ENCODE measurements at places on chromosomes 7 and 10.

DNA sequence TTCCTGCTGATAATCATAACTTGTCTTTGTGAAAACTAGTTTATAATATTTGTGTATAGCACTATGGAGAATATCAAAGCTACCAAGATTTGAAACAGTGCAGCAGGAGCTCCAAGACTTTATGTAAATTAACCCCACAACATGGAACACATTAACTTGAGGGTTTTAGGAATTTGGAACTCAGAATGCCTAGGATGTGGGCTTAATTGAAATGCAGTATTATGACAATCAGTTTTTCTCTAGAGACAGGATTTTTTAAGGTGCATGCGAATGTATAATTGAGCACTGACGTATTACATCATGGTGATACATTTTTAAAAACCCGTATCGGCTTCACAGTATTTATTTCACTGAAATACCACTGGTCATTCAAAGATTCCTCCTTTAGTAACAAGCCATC, 313.1 kb upstream of the DGKB start:
- DNase-seq: no peak

DNA sequence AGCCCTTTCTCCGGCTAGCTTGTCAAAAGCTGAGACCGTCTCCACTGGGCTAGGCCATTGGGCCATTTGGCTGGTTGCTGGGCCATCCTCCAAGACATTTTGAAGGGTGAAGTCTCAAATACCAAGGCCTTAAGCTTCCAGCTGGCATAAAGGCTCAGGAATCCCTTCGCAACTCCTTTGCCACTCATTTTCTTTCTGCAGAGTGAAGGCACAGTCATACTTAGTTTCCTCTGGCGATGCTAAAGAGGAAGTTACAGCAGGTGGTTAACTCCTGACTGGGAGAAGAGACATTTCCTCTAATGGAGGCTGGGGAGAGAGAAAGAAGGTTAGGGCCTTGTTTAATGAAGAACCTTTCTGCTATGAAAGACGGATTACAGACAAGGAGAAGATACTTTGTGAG, 4.8 kb upstream of the REPIN1 start:
- DNase-seq: no peak

DNA sequence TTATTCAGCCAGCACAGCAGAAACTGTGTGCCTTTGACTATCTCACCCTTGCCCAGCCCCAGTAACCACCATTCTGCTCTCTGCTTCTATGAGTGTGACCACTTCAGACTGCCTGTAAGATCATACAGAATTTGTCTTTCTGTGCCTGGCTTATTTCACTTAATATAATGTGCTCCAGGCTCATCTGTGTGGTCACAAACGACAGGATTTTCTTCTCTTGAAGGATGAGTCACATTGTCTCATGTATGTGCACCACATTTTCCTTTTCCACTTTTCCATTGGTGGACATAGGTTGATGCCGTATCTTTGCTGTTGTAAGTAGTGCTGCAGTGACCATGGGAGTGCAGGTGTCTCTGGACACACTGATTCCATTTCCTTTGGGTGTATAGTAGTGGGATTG, 122.5 kb upstream of the LANCL2 start:
- no peak for DNase-seq

- DNase-seq: no peak
Observed at GRCh38 chr10:90352288-90352687, 505.6 kb downstream of the HTR7 start.

DNA sequence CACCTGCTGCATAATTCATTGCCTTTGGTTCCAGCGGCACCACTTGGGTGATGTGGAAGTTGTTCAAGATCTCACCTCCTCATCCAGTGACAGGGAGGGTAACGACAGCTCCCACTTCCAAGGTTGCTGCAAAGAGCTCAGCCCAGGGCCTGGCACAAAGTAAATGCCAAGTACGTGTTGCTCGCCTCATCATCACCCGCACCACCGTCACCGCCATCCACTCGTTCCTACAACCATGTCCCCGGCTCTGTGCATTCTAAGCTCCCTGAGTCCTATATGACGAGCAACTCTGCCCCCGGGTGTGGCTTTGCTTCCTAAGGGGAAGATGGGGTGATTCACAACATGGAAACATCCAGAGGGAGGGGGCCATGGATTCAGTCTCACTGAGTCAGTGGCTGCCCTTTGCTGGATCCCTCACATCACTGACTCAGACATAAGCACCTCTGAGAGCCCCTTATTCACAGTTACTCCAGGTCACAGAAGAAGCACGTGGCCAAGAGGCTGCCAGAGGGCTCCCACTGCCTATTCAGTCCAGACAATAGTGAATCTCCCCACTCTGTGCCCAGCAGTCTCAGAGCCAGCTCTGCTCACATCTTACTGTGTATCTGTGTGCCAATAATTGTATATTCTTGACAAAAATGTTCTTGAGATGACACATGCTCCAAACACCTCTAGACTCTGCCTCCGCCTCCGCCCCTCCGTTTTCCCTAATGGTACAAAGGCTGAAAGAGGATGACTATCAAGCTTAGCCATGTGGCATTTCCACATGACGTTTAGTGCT, 159.1 kb downstream of the GFRA1 start:
- DNase-seq: no peak

DNA sequence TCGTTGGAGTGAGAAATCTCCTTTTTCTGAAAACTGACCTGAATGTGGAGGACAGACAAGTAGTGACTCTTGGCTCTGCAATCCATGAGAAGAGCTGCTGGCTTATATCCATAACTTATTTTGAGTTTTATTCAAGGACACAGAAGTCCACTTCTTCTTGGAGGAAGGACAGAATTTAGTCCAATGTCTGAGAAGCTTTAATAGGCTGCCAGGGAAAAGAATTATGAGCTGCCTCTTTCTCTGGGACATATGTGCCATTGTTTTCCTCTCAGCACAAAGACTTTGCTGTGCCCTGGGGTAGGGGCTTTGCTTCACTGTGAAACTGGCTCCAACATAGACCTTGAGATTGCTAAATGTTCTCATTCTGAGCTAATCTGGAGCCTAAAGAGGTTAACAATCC, 20.5 kb upstream of the AOC1 start:
- no peak for DNase-seq

DNA sequence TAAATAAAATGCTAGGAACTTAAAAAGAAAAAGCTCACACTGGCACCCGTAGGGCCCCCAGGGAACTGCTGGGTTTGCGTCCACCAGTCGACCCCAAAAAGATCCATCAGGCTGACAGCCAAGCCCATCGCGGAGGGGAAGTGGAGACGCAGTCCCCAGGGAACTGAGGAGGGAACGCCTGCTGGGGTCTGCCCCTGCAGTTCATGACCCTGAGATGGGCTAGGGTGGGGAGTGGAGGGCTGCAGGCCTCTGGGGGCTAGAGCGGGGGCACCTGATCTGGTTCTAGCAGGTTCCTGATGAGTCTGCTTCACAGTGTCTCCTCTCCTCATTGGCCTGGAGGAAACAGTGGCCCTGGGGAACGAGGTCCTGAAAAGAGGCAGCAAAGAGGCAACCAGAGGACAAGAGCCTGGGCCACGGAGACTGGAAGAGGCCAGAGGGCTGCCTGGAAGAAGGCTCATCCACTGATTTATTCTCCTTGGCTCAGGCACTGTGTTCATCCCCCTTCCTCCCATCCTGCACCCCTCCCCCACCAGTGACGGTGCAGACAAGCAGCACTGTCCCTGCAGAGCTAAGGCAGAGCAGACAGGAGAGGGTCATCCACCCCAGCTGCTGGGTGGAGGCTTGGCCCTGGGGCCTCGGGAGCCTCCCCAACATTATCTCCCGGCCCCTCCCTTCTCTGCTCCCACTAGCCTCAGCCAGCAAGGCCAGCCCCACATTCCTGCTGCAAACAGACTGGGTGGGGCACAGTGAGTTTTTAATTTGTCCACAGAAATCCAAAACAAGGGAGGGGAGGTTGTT, 24.7 kb upstream of the HSPA12A start:
- DNase-seq: no peak

DNA sequence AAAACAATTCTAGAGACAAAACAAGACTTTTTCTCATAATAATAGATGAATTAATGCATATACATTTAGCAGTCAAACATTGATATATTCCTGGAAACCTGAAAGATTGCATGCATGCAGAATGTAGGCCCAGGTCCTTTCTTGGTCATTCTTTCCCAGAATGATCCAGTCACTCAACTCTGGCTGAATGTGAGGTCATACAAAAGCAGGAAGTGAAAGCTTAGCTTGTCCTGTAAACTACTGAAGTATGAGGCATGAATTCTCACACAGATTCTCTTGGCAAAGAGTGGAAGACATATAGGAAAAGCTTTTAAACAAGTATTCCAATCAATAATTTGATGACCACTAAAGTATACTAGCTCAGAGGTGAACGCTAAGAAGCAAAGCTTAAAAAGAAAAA, 253.9 kb downstream of the PPP1R3A start:
- DNase-seq: no peak

- no peak for DNase-seq
Observed at GRCh38 chr7:151968357-151968756, 12.1 kb downstream of the GALNTL5 start.

GRCh38 chr7:5424749-5425506, 1.3 kb upstream of the TNRC18 start:
- DNase-seq: no peak

DNA sequence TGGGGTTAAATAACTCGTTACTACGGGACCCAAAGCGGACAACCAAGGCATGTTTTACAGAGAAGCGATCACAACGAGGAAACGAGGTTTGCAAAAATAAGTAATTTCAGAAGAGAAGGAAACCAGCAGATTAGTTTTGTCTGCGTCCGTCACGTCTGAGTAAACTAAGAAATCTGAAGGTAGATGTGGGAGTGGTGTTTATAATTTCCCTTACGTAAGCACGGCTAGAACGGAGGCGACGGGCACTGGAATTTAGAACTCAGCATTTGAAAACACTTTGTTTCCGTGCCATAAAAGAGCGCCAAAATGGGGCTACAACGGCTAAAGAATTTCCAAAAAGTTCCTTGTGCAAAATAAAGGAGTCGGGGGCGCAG, 718 bp upstream of the UMAD1 start:
- DNase-seq: no peak

GRCh38 chr10:338171-339037, 203.1 kb downstream of the ZMYND11 start:
- DNase-seq: no peak

GRCh38 chr7:140081774-140082425, 19.1 kb upstream of the PARP12 start:
- DNase-seq: no peak

DNA sequence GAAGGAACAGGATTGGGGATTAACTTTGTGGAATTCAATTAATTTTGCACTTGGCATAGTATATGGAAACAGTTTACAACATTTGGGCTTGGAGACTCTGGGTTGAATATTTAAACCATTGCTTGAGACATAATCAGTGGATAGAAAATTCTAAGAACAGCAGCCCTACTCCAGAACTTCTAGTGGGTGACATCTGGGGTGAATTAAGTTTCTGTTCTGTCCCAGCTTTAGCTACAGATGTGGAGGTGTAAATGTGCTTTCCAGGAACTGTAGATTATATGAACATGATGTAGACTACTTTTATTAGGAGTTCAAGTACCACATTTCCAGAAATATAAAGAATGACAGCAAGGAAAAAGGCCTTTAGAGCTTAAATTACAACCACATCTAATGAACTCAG, 51.9 kb upstream of the SKAP2 start:
- DNase-seq: no peak

- DNase-seq: no peak
Observed at GRCh38 chr10:79487296-79488194, 24.8 kb upstream of the EIF5AL1 start.

- no peak for DNase-seq
Observed at GRCh38 chr7:28316489-28316888, 95.8 kb upstream of the CREB5 start.

DNA sequence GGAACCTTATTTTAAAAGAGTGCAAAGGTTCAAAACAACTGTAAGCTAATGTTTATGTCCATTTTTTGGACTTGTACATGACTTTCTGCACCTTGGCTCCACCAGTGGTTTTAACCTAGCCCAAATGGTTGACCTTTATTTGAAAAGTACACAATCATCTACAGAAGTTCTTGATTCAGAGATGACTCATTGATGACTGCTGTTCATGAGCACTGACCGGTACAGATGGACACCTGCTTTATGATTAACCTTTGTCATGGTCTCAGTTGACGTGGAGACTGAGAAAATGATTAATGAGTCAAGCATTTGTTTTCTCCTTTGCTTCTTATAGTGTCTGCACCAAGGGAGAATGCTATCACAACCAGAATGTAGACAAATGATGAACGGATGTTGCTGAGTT, 55.7 kb upstream of the PTER start:
- DNase-seq: no peak

- no peak for DNase-seq
Observed at GRCh38 chr10:61023053-61023452, 79.1 kb upstream of the RHOBTB1 start.

- DNase-seq: no peak
Observed at GRCh38 chr7:111711426-111712065, 149.3 kb upstream of the IMMP2L start.

GRCh38 chr10:58576751-58577436, 64.2 kb downstream of the BICC1 start:
- DNase-seq: no peak

GRCh38 chr7:36962367-36962766, 238.1 kb upstream of the AOAH start:
- no peak for DNase-seq

DNA sequence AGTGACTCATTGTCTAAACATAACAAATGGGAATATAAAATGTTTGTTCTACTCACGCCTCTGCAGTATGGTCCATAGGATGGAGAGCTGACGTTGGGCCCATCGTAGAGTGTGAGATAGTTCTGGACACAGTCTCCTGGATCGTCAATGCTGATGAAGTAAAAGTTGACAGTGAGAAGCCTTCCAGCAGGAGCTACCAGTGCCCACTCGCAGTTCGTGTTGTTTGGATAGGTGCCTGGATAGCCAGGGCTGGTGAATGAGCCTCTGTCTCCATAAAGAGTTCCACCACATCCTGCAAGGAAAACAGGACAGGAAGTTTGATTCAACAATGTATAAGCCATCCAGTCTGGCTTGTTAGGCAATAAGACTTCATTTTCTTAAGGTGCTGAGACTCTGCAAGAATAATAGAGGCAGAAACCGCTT, 79.6 kb downstream of the OR13A1 start:
- no peak for DNase-seq

DNA sequence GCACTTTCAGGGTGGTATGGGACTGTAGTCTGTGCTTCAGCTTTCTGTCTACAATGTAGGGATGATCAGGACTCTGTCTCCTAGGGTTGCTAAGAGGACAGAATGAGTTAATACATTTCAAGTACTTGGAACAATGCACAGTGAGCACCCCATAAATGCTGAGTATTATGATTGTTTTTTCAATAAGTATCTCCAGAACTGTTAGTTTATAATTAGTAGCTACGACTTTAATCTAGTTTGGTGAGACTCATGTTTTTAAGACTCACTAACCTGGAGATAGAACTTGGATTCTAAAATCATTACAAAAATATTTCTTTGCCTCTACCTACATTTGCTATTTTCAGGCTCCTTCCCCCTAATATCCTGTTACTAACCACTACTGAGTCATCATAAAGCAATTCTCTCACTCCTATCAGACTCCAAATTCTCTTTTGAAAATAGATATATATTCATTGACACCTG, 95.3 kb downstream of the CPED1 start:
- no peak for DNase-seq

GRCh38 chr7:76377186-76377918, 18.6 kb upstream of the YWHAG start:
- no peak for DNase-seq
